ENCODE measurements at places on chromosomes 13 and 19. TPM values are rescaled to one million over a fixed set of nuclear protein-coding genes. Genes with fewer than 3 reads are reported as not detected.

CYP2A6 gene
- total RNA-seq, result not detected

CAMSAP3 gene
- total RNA-seq, result 4.3 TPM

LATS2 gene
- total RNA-seq, result 6.5 TPM

IFNL1 gene
- total RNA-seq, result not detected

TUBA3C gene
- total RNA-seq, result not detected

URAD gene
- total RNA-seq, result not detected

SLITRK5 gene
- 0.62 TPM for total RNA-seq

ZNF583 gene
- total RNA-seq, result 2.5 TPM

RFXAP gene
- 1.2 TPM for total RNA-seq

LIPE gene
- 3.0 TPM for total RNA-seq

DAND5 gene
- not detected for total RNA-seq

DGKH gene
- 5.3 TPM for total RNA-seq

KIR2DL3 gene
- not detected for total RNA-seq

GRIK5 gene
- 0.57 TPM for total RNA-seq

FAM216B gene
- not detected for total RNA-seq

SIGLEC6 gene
- not detected for total RNA-seq

SCN1B gene
- total RNA-seq, result 15.9 TPM

TGFBR3L gene
- total RNA-seq, result 1.8 TPM

CIC gene
- 41.4 TPM for total RNA-seq

DCLK1 gene
- 1.0 TPM for total RNA-seq

IFI30 gene
- total RNA-seq, result 10.4 TPM

SLC27A5 gene
- total RNA-seq, result 31.0 TPM

HAUS8 gene
- 18.1 TPM for total RNA-seq

CEACAM21 gene
- total RNA-seq, result not detected

PROZ gene
- total RNA-seq, result not detected

ZNF780B gene
- 7.2 TPM for total RNA-seq

CNFN gene
- 38.2 TPM for total RNA-seq

LRRC63 gene
- not detected for total RNA-seq

ENOX1 gene
- total RNA-seq, result 0.75 TPM

IRGC gene
- total RNA-seq, result not detected

PIP5K1C gene
- 13.2 TPM for total RNA-seq

SLC46A3 gene
- 1.6 TPM for total RNA-seq

LRP3 gene
- 50.5 TPM for total RNA-seq

FGF21 gene
- not detected for total RNA-seq

IZUMO2 gene
- not detected for total RNA-seq

PGLYRP2 gene
- 0.06 TPM for total RNA-seq

ZNF700 gene
- 0.30 TPM for total RNA-seq

FPR3 gene
- not detected for total RNA-seq

CLC gene
- not detected for total RNA-seq

FXYD1 gene
- total RNA-seq, result not detected

LENG9 gene
- total RNA-seq, result 6.8 TPM

TJP3 gene
- 0.73 TPM for total RNA-seq

RTBDN gene
- total RNA-seq, result 0.10 TPM

FARSA gene
- 65.9 TPM for total RNA-seq

TNFSF9 gene
- 8.9 TPM for total RNA-seq

MTIF3 gene
- 18.1 TPM for total RNA-seq

ZNF98 gene
- not detected for total RNA-seq

ZNF850 gene
- 0.54 TPM for total RNA-seq

NLRP12 gene
- total RNA-seq, result not detected

RXFP2 gene
- not detected for total RNA-seq

TMPRSS9 gene
- total RNA-seq, result not detected

CD79A gene
- total RNA-seq, result 1.0 TPM

CNMD gene
- total RNA-seq, result not detected

TMEM255B gene
- total RNA-seq, result 0.85 TPM

SPRY2 gene
- total RNA-seq, result 10.4 TPM

Data from A549 treated with RU486 at 1 μM for 4 hours (cell line).